ENCODE measurements at places on chromosomes 11 and 22.

GRCh38 chr22:29183971-29184848 lies 21.5 kb upstream of the EMID1 start:
- no peak for DNase-seq

- no peak for DNase-seq
Observed at GRCh38 chr11:44085330-44085729, 10.1 kb upstream of the EXT2 start.

- DNase-seq = no peak
Observed at GRCh38 chr22:48376428-48376827, 1451.2 kb downstream of the BRD1 start.

DNA sequence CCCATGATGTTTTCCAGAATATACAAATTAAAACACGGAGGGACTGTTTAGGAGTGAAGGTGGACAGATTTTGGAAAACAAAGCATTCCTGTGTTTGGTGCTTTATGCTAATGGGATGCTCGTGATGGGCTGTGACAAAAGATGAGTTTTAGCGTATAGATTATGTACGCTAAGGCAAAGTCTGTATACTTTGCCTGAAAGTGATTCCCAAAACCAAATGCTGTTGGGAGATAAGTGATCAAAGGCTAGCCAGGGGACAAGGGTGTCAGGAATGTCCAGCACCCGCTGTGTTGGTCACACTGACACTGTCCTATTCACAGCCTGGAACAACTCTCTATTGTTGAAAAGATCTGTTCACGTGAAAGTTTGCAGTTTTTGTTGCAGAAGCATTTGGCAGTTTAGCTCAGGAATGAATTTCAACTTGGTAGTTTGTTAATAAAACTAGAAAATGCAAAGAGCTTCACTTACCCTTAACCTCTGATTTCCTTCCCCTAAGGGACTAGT lies 1.5 kb downstream of the JAM3 start:
- no peak for DNase-seq

- DNase-seq = no peak
Observed at GRCh38 chr11:65053827-65054508, 4.4 kb downstream of the NAALADL1 start.

GRCh38 chr11:116563028-116563711 lies 209.6 kb downstream of the BUD13 start:
- DNase-seq = no peak

GRCh38 chr11:10499452-10499851 lies 41.5 kb downstream of the RNF141 start:
- no peak for DNase-seq

- DNase-seq = no peak
Observed at GRCh38 chr11:120182372-120182771, 28.5 kb upstream of the OAF start.

DNA sequence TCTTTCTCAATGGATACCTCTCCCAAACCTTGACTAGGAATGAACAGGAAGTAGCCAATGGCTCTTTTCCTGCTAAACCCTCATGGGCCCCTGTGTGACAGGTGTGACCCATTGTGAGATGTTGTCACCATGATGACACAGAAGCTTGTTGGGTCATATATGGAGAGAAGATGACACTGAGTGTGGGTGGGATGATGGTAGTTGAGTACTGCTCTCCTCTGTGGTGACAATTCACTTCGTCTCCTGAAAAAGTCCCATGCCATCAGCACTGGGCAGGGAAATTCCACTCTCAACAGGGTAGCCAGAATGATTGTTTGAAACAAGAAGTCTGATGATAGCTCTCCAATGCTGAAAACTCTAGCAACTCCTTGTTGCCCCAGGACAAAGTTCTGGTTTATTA lies 94.0 kb upstream of the SEZ6L start:
- no peak for DNase-seq

DNA sequence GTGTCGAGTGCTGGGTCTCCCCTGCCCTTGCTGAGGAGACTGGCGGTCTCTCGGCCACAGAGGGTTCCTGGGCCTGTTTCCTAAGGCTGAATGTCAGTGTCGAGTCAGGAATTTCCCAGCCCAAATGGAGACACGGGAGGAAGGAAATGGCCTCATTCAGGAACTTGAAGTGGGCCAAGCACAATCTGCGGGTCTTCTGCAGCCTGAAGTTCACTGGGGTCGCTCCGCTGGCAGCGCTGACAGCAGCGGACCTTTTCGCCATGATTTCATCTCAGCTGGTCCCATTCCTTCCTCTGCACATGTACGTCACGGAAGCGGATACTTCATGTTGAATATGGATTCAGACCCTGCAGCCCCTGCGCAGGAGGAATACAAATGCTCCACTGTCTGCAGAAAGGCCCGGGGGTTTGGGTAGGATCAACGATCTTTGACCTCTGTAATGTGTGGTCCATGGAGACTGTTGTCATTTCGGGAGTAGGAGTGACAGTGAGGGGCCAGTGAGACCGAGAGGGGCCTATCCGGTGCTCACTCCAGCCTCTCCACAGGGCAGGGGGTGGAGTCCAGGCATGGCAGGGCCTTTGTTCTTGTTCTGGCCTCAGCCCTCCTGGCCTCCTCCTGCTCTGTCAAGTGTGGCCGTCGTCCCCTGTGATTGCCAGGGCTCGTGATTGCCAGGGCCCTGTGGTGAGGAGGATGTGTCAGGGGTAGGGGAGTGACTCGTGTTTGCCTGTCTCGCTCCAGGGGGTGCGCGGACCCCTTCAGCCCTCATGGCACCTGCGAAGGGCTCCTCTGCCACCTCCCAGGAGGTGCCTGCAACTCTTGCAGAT lies 402.3 kb downstream of the TBC1D22A start:
- no peak for DNase-seq

GRCh38 chr11:106879832-106880546 lies 138.3 kb downstream of the GUCY1A2 start:
- DNase-seq = no peak

GRCh38 chr22:47043835-47044721 lies 281.6 kb downstream of the TBC1D22A start:
- peak; percentile 7 for DNase-seq

DNA sequence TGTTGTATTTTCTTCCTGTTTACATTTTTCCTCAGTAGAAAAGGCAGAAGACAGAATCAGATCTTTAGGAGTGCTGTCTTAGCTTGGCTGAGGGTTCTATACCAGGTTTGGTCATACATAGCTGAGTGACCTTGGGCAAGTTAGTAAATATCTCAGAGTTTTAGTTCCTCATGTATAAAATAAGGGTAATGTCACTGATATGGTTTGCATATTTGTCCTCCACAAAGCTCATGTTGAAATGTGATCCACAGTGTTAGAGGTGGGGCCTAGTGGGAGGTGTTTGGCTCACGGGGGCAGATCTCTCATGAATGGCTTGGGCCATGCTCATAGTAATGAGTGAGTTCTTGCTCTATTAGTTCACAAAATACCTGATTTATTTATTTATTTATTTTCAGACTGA lies 7.5 kb upstream of the HTR3A start:
- no peak for DNase-seq

DNA sequence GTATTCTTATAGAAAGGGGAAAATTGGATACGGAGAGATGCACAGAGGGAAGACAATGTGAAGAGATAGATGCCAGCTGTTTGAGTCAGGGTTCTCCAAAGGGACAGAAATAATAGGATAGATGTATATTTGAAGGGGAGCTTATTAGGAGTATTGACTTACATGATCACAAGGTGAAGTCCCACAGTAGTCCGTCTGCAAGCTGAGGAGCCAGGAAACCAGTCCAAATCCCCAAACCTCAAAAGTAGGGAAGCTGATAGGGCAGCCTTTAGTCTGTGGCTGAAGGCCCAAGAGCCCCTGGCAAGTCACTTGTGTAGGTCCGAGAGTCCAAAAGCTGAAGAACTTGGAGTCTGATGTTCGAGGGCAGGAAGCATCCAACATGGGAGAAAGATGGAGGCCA lies 569.6 kb upstream of the LARGE1 start:
- DNase-seq = no peak

- no peak for DNase-seq
Observed at GRCh38 chr11:122082205-122082604, 33.8 kb downstream of the BLID start.

GRCh38 chr11:108732395-108732794 lies 67.5 kb downstream of the DDX10 start:
- DNase-seq = no peak

DNA sequence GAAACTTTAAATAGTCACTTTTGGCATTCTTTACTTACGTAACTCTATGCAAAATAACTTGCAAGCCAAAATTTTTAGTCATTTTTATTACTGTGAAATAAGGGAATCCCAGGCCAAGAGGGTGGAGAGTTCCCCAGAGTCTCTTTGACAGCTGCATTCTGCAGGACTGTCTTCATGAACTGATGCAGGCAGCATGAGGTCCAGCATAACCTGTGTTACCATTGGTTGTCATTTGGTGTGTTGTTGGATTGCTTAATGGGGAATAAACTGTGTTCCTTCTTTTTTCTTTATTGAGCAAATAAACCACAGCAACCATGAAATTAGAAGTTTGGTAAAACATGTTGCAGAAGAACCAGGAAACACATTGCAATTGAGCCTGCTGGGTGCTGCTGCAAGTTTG lies 24.6 kb downstream of the MMP27 start:
- no peak for DNase-seq

- DNase-seq = no peak
Observed at GRCh38 chr22:35734517-35734827, 16.8 kb downstream of the APOL5 start.

DNA sequence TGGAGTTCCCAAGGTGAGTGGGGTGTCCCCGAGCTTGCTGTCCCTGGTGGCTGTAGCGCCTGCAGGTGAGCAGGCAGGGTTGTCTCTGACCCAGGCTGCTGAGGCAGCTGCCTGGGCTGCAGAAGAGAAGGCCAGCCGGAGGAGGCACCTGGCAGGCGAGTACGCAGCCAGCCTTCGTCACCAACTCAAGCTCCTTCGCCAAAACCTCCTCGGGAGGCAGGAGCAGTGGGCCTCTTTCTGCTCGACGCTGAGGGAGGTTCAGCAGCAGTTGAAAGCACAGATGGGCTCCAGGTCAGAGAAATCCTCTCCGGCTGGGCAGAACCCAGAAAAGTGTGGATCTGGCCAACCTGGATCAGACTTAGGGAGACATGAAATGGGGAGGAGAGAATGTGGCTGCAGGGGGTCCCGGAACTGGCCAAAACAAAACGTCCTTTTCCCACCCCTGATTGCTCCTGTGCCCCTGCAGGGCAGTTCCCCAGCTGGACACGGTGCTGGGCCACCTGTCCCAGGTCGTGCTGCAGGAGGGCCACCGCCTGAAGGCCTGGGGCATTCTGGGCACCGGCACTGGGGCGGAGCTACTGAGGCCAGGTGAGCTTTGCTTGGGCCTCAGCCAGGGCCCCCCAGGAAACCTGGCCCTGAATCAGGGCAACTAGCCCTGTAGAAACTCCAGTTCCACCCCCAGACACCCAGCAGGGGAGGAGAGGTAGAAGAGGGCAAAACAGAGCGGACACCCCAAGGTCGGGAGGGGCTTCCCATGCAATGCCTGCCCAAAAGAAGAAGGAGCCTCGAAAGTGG lies 56.7 kb downstream of the BTG4 start:
- DNase-seq = no peak

GRCh38 chr11:66749091-66749490 lies 20.1 kb upstream of the SPTBN2 start:
- DNase-seq = no peak

- DNase-seq = no peak
Observed at GRCh38 chr11:1015064-1015463, 21.5 kb downstream of the MUC6 start.

DNA sequence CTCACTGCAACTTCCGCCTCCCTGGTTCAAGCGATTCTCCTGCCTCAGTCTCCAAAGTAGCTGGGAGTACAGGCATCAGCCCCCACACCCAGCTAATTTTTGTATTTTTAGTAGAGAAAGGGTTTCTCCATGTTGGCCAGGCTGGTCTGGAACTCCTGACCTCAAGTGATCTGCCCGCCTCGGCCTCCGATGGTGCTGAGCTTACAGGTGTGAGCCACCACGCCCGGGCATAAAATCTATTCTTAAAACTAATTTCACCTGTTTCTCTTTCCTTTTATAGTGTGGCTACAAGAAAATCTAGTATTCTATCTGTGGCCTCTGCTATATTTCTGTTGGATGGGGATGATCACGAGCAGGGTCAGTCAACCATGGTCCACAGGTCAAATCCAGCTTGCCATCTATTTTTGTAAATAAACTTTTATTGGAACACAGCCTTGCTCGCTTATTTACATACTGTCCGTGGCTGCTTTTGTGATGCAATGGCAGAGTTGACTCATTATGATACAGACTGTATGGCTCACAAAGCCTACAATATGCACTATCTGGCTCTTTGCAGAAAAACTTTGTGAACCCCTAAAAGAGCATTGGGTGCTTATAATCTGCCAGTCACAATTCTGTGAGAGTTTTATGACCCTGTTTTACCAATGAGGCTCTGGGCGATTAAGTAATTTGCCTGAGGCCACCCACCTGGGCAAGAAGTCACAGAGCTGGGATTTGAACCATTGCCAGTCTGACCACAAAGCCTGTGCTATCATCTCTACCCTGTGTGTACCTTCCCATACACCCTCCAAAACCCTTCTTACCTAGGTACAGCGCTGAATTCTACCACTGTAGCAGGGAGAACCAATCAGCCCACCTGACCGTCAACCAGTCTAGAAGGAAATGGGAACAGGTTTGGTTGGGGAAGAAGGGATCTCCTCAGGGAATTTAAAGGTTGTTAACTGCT lies 28.3 kb downstream of the SLC1A2 start:
- DNase-seq = no peak

- DNase-seq = no peak
Observed at GRCh38 chr22:33572086-33572485, 348.2 kb downstream of the LARGE1 start.

GRCh38 chr11:40188848-40189247 lies 1270.6 kb downstream of the LRRC4C start:
- DNase-seq = no peak

DNA sequence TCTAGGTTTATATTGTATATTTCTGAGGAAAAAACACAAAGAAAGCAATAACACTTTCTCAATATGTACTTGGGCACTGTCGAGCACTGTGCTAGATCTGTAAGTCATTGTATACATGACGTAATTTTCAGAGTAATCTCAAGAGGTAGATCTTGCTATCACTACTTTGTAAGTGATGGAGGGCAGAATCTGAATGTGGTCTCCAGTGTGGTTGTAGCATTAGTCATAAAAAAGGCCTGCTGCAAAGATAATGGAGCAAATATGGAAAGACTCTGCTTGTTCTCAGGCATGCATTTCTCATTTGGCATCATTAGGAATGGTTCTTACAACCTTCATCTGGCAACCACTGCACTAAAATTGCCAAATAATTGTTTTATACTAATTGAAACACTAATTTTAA lies 419.8 kb upstream of the CCDC179 start:
- no peak for DNase-seq

- DNase-seq = no peak
Observed at GRCh38 chr11:45079943-45080719, 66.3 kb upstream of the PRDM11 start.
